Karpas-422 (cell line): ENCODE measurements at places on chromosomes 5 and 9. TPM values are rescaled to one million over a fixed set of nuclear protein-coding genes. Genes with fewer than 3 reads are reported as not detected.

Gene ANKRD18B
- not detected in 2 replicates for total RNA-seq

Gene RETREG1
- total RNA-seq = not detected in 2 replicates

Gene RORB
- 0.79 and 1.1 TPM in 2 replicates for total RNA-seq

Gene KLHL3
- 0.36 and 0.67 TPM in 2 replicates for total RNA-seq

Gene CYLC2
- not detected in 2 replicates for total RNA-seq

Gene BRD3OS
- total RNA-seq = 41.0 and 49.5 TPM in 2 replicates

Gene ABLIM3
- not detected in 2 replicates for total RNA-seq

- no peak for DNase-seq
Measured at GRCh38 chr9:16318516-16319060, 551.9 kb downstream of the BNC2 start.

DNA sequence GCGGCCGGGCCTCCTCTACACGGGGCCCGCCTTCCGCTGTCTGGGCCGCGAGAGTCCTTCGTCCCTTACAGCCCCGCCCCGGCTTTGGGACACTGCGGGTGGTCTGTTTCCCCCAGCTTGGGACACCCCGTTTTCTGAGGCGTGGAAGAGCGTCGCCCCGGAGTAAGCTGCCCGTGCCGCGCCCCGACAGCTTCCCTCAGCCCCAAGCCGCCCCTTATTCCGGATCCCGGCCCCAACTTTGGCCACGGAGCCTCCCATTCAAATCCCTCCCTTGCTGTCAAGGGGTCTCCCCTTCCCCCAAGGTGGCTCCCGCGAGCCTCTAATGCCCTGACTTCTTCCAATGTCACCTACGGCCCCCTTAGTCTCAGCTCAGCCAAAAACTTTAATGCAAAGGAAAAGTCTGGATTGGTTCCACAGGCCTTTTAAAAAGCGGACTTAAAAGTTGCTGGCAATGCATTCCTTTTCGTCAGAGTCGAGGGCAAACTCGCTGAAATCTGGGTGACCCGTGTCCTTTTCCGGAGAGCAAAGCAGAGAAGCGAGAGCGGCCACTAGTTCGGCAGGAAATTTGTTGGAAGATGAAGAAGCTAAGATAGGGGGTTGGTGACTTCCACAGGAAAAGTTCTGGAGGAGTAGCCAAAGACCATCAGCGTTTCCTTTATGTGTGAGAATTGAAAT, 19.8 kb downstream of the EXOSC2 start:
- DNase-seq = peak; percentile 49

DNA sequence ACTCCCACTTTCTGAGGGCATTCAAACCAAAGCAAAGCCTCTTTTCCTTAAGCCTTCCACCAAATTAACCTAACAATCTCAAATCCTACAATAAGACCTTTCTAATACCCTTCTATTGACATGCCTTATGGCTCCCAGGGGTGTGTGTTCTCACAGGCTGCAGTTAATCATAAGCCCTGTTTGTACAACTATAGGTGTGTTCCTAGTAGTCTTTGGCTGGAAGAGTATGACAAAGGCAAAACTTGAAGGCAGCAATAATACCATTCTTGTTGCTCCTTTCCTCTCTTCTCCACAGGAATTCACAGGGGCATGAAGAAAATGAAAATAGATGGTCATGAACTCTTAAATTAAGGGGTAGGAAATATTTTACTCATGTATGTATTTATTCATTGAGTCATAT, 10.9 kb upstream of the FBXO38 start:
- no peak for DNase-seq

DNA sequence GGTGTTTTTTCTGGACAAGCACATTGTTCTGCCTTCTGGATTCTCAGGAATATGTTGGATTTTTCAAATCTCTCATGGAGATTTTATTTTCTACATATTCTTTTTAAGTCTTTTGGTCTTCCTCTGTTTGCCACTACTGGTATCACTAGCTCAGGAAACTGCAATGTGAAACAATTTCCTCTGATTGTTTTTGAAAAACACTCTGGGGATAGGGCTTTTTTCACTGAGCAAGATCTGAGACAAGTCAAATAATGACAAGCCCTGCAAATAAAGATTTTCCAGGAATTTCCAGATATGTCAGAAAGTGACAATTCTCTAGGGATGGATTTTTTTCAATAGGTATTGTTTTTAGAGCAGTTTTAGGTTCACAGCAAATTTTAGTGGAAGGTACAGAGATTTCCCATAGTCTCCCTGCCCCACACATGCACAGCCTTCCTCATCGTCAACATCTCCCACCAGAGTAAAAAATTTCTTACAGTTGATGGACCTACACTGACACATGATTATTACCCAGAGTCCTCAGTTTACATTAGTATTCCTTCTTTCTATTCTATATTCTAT, 86.9 kb upstream of the TMEM161B start:
- DNase-seq = no peak

GRCh38 chr9:121709798-121710197, 58.4 kb downstream of the DAB2IP start:
- no peak for DNase-seq

DNA sequence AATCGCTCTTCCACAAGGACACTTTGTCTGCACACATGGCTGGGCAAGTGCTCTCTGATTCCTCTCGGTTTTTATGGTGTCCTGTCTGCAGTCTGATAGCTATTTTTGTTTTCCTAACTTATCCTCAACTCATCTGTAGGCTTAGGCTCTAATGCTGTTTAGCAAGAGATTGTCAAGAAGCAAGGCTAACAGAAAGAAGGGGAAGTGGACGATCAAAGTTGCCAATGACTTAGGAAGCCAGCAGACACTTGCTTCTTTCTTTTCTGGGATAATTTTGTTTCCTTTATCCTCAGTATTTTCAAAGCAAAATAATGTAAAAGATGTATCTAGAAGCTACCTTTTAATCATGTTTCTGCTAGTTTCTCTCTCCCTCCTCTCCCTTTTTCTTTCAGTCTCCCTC, 130.7 kb downstream of the PRKACG start:
- no peak for DNase-seq

DNA sequence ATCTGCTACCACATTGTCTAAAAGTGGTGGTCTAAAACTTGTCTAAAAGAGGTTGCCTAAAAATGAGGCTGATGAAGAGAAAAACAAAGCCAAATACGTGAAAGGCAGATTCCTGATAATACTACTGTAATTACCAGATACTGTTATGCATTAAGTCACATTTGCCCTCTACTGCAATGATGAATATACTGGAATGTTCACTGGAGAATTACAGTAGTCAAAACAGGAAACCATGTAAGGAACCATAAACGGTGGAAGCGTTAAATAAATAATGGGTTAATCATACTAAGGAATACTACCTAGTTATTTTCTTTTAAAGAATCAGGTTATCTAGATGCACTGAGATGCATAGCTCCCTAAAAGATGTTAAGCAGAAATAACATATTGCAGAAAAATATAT, 201.3 kb downstream of the MCTP1 start:
- DNase-seq = no peak

GRCh38 chr5:104247260-104247659, 684.7 kb upstream of the NUDT12 start:
- DNase-seq = no peak

DNA sequence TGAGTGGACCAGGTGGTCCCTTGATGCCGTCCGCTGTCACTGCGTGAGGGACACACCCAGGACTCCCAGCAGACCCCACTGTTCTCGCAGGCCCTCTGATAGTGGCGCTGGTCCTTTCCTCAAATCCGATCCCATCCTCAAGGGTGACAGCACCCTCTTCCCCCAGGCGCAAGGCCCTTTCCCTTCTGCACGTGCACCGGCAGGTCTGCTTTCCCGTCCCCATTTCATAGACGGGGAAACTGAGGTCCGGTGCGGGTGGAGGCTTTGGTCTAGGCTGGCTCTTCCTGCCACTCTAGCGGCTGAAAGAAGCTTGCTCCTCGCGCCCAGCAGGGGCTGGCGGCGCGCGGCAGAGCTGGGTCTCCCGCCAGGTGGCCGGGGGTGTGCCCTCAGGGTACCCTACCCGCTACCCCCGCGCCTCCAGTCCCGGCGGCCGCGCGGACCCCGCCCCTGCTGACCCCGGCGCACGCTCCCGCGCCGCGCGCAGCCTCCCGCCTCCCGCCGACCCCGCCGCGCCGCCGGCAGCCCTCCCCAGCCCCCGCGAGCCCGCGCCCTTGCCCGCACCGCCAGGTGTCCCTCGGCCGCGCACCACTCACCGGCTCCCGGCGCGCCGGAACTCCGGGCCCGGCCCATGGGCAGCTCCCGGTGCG, 453 bp downstream of the RASGEF1C start:
- no peak for DNase-seq

DNA sequence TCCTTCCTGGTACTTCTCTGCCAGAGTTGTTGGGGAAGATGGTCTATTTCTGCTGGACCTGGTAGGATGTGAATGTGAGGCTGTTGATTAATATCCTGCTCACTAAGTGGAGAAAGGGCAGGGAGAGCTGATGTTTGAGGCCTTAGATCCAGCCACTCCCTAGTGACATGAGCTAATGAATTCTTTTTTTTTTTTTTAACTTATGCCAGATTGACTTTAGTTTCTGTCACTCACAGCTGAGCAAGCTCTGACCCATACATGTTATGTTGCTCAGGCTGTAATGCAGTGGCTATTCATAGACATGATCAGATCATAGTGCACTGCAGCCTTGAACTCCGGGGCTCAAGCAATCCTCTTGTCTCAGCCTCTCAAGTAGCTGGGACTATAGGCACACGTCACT, 75.1 kb upstream of the SPRY4 start:
- no peak for DNase-seq

DNA sequence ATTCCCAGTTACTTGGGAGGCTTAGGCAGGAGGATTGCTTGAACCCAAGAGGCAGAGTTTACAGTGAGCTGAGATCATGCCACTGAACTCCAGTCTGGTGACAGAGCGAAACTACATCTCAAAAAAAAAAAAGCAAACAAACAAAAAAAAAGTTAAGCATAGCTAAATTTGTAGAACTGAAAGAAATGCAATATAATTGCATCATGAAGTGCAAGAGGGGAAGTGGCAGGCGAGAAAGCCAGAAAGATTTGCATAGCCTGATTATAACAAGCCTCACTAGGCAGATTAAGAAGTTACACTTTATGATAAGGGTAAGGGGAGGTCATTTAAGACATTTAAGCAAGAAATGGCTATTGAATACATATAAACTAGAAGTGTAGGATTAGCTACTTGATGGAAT, 187.1 kb downstream of the EDIL3 start:
- no peak for DNase-seq

- no peak for DNase-seq
Measured at GRCh38 chr5:132785365-132785764, 8.3 kb upstream of the SEPTIN8 start.

GRCh38 chr9:34072868-34073590, 24.3 kb upstream of the UBAP2 start:
- no peak for DNase-seq

- DNase-seq = no peak
Measured at GRCh38 chr9:93949073-93949693, 6.0 kb downstream of the BARX1 start.

DNA sequence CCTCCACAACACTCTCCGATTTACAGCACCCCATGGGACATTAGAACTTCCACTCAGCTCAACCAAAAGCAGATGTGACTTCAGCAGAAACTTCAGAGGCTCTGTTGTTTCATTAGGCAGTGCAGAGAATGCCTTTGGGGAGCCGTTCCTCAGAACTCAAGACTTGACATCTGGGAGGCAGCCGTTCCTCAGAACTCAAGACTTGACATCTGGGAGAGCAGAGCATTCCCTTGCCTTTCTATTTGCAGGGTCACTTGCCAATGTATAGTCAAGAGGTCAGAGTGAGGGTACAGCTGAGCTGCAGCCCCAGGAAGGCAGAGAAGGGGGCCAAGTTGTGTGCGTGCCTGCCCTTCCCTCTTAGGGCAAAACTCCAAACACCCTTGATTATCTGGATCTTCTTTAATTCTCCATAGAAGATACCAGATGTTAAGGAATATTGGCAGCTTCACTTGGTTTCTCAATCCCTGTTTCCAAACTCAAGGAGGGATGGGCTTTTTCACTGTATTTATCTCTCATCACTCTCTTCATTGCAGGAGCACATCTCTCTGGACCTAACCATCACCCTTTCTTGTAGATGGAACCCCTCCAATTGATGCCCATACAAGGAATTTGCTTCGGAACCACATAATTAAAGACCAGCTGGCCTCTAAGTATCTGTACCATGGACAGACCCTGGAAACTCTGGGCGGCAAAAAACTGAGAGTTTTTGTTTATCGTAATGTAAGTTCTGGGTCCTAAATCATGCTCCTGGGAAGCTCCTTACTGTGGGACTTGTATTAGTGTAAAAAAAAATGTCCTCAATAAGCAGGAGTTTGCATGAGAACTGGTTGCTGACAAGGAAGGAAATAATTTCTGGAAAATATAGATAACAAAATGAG, 25.6 kb downstream of the TGFBI start:
- no peak for DNase-seq

GRCh38 chr9:119707228-119707845, 338.1 kb upstream of the BRINP1 start:
- no peak for DNase-seq
